ENCODE measurements at places on chromosomes 3 and 15.

DNA sequence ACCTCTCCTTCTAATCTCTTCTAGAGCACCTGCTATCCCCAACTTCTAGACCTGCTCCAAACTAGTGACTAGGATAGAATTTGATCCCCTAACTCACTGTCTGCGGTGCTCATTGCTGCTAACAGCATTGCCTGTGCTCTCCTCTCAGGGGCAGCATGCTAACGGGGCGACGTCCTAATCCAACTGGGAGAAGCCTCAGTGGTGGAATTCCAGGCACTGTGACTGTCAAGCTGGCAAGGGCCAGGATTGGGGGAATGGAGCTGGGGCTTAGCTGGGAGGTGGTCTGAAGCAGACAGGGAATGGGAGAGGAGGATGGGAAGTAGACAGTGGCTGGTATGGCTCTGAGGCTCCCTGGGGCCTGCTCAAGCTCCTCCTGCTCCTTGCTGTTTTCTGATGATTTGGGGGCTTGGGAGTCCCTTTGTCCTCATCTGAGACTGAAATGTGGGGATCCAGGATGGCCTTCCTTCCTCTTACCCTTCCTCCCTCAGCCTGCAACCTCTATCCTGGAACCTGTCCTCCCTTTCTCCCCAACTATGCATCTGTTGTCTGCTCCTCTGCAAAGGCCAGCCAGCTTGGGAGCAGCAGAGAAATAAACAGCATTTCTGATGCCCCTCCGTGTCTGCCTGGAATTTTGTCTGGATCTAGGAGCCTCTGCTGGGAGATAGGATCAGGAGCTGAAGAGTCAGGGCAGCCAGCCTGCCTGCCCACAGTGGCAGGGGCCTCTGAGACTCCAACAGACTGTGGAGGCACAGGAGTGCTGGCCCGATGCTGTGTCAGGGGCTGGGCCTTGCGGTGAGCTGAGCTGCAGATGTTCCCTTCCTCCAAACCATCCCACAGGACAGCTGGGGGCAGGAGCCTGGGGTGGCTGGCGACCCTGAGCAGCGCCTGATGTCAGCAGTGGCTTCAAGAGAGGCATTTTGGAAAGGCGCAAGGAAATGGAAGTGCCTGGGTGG is 3.0 kb downstream of the ISLR start:
- DNase-seq, result no peak

DNA sequence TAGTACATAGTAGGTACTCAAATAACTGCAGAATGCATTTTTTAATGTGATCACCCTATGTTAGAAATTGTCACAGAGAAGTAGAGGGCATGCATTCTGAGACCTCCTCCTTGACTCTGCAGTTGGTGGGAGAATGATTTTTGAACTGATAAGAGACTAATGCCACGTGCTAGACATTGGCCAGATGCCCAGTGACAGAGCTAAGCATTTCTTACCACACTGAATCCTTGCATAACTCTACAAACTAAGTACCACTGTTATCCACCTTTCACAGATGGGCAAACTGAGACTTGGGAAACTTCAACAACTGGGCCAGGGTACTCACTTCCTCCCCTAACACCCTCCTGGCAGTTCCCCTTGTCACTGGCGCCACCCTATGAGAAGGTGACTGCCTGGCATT is 33.5 kb upstream of the SPATA12 start:
- no peak for DNase-seq

DNA sequence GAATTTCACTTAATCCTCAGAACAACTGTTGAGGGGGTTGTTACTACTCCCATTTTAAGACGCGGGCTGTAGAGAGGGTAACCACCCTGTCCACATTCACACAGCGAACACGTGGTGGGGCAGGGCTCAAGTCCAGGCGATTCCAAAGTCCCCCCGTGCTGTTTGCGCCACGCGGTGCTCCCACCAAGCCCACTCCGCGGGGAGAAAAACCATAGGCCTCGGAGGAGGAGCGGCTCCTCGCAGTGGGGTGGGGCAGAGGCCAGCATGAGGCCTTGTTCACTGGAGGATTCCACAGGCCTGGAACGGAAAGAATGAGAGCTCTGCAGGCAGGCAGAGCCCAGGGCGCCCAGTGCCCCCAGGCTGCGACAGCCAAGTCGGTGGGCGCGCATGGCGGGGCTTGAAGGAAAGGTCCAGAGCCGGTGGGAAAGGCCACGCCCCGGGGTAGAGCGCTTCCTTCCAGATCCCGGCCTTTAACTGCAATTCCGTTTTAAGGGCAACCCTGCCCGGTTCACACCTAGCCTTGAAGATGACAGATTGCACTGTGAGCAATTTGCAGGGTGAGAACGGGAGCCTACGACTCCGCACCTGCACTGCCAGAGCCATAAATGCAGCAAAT is 161.8 kb upstream of the TBL1XR1 start:
- DNase-seq, result no peak

DNA sequence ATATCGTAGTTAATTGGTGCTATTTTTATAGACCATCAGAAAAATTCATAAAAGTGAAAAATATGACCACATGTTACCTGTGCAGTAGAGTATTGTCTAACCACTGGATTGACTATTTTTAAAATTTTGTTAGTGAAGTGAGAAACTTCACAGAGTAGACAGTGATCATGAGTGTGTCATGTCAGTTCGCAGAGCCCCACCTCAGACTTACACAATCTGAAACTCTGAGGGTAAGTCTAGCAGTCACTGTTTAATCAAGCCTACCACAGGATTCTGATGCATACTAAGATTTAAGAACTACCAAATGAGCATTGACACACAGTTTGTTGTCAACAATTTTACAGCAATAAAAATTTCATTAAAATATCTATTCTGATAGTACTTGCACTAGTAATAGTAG is 552.9 kb upstream of the SUCLG2 start:
- DNase-seq, result no peak

DNA sequence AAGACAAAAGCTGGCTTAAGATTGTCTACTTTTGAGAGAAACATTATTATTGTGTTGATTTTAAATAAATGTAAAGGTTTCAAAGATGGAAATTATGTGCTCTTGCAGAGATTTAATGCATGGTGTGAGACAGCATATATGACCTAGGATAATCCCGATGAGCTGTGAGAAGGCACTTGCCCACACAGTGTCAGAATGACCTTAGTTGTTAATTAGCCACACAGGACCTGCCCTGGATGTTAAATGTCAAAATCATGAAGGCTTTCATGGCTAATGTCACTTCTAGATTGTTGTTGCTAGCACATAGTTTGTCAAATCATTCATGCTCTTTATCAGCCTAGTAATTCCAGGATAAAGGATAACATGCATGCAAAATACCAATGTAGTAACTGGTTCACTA is 135.3 kb upstream of the GAP43 start:
- no peak for DNase-seq

DNA sequence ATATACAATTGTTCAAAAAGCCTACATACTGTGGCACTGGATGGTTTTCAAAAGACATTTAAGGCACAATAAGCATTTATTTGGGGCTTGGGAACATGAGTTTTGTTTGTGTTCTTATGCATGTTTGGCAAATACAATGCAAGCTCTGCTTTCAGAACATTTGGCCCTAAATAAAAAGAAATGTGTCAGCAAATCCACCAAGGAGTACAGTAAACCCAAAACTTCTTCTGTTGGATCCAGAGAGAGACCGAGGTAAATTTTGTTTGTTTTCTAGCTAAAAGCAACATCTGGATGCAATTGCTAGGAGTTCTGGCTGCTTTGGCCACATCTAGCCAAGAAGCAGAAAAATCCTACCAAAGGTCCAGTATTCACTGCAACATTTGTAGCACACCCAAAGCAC is 168.8 kb downstream of the DCLK3 start:
- DNase-seq, result no peak

All from inflammatory macrophage treated with lipopolysaccharide for 1 hour (primary cell).